ENCODE measurements at places on chromosomes 2 and 18. TPM values are rescaled to one million over a fixed set of nuclear protein-coding genes. Genes with fewer than 3 reads are reported as not detected.

ALPP gene
- total RNA-seq: not detected

DNA sequence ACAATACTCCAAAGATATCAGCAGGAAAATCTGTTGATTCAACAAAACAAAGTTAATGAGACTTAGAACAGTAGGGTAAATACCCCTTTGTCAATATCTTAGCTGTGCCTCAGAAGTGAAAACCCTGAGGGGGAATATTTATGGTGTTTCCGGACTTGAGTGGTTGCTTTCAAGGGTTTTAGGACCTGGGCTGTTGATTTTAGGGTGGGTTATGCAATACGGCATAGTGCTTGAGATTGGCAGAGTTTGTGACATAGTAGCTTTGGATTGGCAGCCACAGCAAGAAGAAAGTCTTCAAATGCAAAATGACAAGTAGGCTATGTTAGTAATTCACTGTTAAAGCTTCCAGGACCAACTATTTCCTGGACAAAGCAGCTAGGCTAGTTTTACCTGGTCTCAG is 826.3 kb upstream of the CDH2 start:
- DNase-seq: no peak

- DNase-seq: no peak
These were observed 7.8 kb upstream of the DYNC2LI1 start for GRCh38 chr2:43766006-43766405.

DNA sequence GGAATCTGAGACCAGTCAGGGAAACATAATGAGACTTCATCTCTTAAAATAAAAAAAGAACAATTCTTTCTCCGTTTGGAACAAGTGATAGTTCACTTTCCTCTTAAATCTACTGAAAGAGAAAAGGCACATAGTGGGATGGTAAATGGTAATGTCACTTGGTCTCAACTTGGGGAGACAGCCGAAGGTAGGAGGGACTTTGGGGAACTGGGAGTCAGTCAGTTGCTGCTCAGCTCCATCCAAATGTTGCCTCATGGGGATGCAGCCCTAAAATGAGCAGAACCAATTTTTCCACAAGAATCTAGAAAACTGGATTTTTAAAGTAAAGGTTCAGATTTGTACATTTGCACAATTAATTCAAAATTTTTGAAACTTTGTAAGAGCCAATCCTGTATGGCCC is 19.2 kb downstream of the RASGRP3 start:
- DNase-seq: no peak

- no peak for DNase-seq
These were observed 28.1 kb upstream of the PTPN2 start for GRCh38 chr18:12911929-12912703.

GRCh38 chr2:46230677-46231425 is 66.4 kb upstream of the EPAS1 start:
- no peak for DNase-seq

GRCh38 chr2:235378246-235378645 is 115.6 kb upstream of the AGAP1 start:
- no peak for DNase-seq

DNA sequence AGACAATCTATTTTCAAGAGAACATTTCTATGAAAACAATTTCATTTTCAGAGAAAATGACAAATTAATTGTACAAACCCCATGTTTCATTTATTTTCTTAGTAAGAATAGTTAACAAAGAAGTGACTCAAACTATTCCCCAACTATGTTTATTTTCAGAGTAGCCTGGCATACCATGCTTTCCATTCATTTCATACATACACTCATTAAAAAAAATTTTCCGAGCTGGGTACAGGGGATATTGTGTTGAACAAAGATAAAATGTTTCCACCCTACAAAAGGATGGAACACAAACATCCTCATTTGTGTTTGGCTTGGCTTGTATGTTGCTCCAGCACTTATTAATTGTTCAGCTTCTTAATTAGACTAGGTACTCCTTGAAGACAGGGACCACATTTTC is 331.4 kb downstream of the EXOC6B start:
- DNase-seq: no peak

All from occipital lobe (tissue), 3 donors.